CD8-positive, alpha-beta memory T cell (primary cell): ENCODE measurements at places on chromosomes 3 and 15. TPM values are rescaled to one million over a fixed set of nuclear protein-coding genes. Genes with fewer than 3 reads are reported as not detected.

DNA sequence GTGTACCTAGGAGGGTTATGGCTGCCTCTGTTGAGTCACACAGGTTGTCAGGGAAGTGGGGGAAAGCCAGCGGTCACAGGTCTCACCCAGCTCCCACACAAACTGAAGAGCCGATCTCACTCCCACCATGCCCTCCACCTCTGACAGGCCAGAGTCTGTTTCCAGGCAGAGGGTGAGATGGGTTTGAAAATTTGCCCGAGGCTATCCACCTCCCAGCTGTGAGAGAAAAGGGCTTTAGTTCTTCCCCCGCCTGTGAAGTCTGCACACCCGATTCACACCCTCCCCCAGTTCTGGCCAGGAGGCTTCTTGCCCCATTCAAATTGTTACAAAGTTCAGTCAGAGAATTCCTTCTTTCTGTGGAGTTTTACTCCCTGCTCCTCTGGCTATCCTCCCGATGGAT is 446.9 kb downstream of the EDEM1 start:
- no peak overlapping the region for H3K4me3 ChIP-seq
- H3K27me3 ChIP-seq = no peaks in the 10 kb centered on the region
- H3K4me1 ChIP-seq = no peaks in the 10 kb centered on the region
- DNase-seq = no peak
- H3K27ac ChIP-seq = no peak overlapping the region
- H3K36me3 ChIP-seq = no peaks in the 10 kb centered on the region

DNA sequence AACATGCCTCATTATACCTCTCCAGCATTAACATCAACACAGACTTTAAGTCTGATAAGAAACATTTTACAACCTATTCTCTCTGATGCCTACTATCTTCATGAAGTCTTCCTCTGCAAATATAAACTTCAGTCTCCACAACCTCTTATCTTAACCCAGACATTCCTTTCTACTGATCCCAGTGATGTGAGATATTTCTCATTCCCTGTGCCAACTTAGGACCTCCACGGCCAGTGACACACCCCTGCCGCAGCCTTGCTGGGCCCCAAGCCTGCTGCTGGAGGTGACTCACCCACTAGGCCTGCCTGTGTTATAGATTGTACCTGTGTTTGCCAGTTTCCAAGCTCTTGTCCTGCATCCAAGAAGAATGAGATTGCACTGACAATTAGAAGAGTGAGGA is 734.5 kb upstream of the CADM2 start:
- no peaks in the 10 kb centered on the region for H3K36me3 ChIP-seq
- H3K27ac ChIP-seq = no peak overlapping the region
- H3K27me3 ChIP-seq = no peaks in the 10 kb centered on the region
- no peak for DNase-seq

- peaks cover 29% of the 10 kb centered on the region for H3K27me3 ChIP-seq
- no peak for DNase-seq
- peaks cover 4% of the 10 kb centered on the region for H3K4me1 ChIP-seq
These were observed 133.2 kb downstream of the NUP210 start for GRCh38 chr3:13286873-13287272.

DNA sequence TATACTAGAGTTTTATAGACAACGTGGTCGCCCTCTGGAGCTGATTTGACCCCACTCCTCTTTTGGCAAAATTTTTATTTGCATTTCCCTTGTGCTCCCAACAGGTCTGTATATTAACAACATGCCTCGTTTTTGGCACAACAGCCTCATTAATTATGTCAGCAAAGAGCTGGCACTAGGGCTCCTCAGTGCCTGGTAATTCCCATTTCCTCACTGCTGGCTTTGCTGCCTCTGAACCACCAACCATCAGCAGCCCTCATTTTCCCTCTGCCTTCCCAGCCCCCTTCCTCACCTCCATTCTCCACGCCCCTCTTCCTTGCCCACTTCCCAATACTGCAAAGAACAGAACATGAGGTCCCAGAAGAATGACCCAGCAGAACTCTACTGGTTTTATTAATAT is 204.8 kb downstream of the ABHD5 start:
- peaks cover 8% of the 10 kb centered on the region for H3K27me3 ChIP-seq
- H3K36me3 ChIP-seq = no peaks in the 10 kb centered on the region
- H3K4me1 ChIP-seq = peaks cover 7% of the 10 kb centered on the region
- H3K27ac ChIP-seq = no peak overlapping the region

- peaks cover 57% of the 10 kb centered on the region for H3K36me3 ChIP-seq
- H3K4me3 ChIP-seq = no peak overlapping the region
- DNase-seq = no peak
- H3K4me1 ChIP-seq = no peaks in the 10 kb centered on the region
- no peak overlapping the region for H3K27ac ChIP-seq
These were observed 23.4 kb downstream of the VPS39 start for GRCh38 chr15:42184736-42185135.

GRCh38 chr3:146222204-146223046 is 28.5 kb downstream of the PLSCR4 start:
- no peaks in the 10 kb centered on the region for H3K36me3 ChIP-seq
- no peak overlapping the region for H3K27ac ChIP-seq
- H3K4me1 ChIP-seq = no peaks in the 10 kb centered on the region
- no peak for DNase-seq

The PAK6 gene
- 1.9 TPM for total RNA-seq

GRCh38 chr15:35885870-35886269 is 339.9 kb upstream of the DPH6 start:
- H3K27ac ChIP-seq = no peak overlapping the region
- H3K4me1 ChIP-seq = no peaks in the 10 kb centered on the region
- DNase-seq = no peak
- no peaks in the 10 kb centered on the region for H3K27me3 ChIP-seq

The OR5K2 gene
- total RNA-seq = not detected

GRCh38 chr3:28637742-28638141 is 289.1 kb upstream of the AZI2 start:
- H3K27ac ChIP-seq = no peak overlapping the region
- H3K27me3 ChIP-seq = no peaks in the 10 kb centered on the region
- no peak overlapping the region for H3K4me3 ChIP-seq
- H3K4me1 ChIP-seq = no peaks in the 10 kb centered on the region

DNA sequence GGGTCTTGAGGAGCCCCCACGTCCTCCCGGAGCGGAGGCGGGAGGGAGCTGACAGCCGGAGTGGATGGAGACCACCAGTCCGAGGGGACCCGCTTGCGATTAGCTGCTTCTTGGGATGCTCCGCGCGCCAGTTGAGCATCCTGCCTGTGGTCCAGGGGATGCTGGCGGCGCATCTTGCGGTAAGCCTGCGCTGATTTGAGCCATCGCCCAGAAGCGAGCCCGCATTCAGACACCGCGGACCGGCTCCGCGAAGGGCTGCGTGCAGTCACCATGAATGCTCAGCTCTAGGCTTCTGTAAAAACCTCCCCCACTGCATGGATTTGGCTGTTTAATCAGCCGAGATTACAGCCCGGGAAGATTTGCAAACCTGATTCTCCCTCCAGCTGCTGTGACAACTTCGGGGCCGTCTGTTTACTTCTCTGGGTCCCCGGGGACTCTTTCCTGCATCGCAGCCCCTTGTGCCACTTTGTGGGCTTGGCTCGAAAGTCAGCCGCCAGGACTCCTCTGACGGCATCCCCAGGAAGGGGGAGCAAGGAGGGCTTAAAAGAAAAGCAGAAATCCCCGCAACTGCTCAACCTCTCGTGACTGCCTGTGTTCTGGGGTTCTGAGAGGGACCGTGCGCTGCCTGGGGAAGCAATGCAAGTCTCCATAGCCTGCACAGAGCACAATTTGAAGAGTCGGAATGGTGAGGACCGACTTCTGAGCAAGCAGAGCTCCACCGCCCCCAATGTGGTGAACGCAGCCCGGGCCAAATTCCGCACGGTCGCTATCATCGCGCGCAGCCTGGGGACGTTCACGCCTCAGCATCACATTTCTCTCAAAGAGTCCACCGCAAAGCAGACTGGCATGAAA is 171.1 kb downstream of the KCNAB1 start:
- DNase-seq = peak; percentile 21
- H3K4me3 ChIP-seq = no peak overlapping the region
- no peak overlapping the region for H3K27ac ChIP-seq
- no peaks in the 10 kb centered on the region for H3K36me3 ChIP-seq

GRCh38 chr3:24139463-24140412 is 194.7 kb downstream of the NR1D2 start:
- H3K27me3 ChIP-seq = no peaks in the 10 kb centered on the region
- DNase-seq = no peak
- H3K27ac ChIP-seq = no peak overlapping the region
- no peak overlapping the region for H3K4me3 ChIP-seq

- H3K4me1 ChIP-seq = no peaks in the 10 kb centered on the region
- no peak overlapping the region for H3K27ac ChIP-seq
- H3K27me3 ChIP-seq = no peaks in the 10 kb centered on the region
These were observed 59.8 kb upstream of the ACKR4 start for GRCh38 chr3:132537297-132537696.

- no peaks in the 10 kb centered on the region for H3K4me1 ChIP-seq
- no peak overlapping the region for H3K4me3 ChIP-seq
- H3K27ac ChIP-seq = no peak overlapping the region
- H3K27me3 ChIP-seq = no peaks in the 10 kb centered on the region
These were observed 230.4 kb upstream of the CHRM5 start for GRCh38 chr15:33737687-33738601.

GRCh38 chr3:56291244-56291680 is 177.0 kb downstream of the ERC2 start:
- H3K4me3 ChIP-seq = no peak overlapping the region
- H3K27me3 ChIP-seq = no peaks in the 10 kb centered on the region
- no peaks in the 10 kb centered on the region for H3K4me1 ChIP-seq
- H3K27ac ChIP-seq = no peak overlapping the region

The MB21D2 gene
- 1.1 TPM for total RNA-seq

The ATRIP gene
- 22.8 TPM for total RNA-seq

GRCh38 chr15:99989095-99989494 is 255.9 kb upstream of the LYSMD4 start:
- DNase-seq = no peak
- H3K4me1 ChIP-seq = no peaks in the 10 kb centered on the region
- no peak overlapping the region for H3K4me3 ChIP-seq
- H3K36me3 ChIP-seq = no peaks in the 10 kb centered on the region

DNA sequence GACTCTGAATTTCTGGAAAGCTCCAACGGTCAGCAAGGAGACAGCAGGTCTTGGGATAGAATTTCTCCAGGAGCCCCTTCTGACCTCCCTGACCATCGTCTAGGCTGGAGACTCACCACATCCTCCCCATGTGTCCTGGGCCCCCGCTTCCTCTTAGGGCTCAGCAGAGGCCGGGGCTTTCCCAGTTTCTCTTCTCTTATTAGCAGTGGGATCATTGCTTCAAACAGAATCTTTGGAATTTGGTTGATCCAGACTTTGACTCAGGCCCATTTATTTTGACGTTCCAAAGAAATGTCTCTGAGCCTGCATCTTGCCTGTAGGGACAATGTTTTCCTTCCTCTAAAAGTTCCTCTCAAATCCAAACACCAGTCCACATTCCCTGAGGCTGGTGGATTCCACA is 38.4 kb upstream of the SLC6A6 start:
- no peak overlapping the region for H3K4me3 ChIP-seq
- H3K4me1 ChIP-seq = no peaks in the 10 kb centered on the region
- no peak for DNase-seq

GRCh38 chr3:159619341-159619885 is 369.2 kb upstream of the IL12A start:
- no peaks in the 10 kb centered on the region for H3K36me3 ChIP-seq
- no peaks in the 10 kb centered on the region for H3K27me3 ChIP-seq
- DNase-seq = no peak
- no peak overlapping the region for H3K27ac ChIP-seq
- no peaks in the 10 kb centered on the region for H3K4me1 ChIP-seq

GRCh38 chr3:56130036-56130435 is 338.2 kb downstream of the ERC2 start:
- no peak for DNase-seq
- H3K4me1 ChIP-seq = no peaks in the 10 kb centered on the region
- H3K27me3 ChIP-seq = no peaks in the 10 kb centered on the region
- H3K27ac ChIP-seq = no peak overlapping the region
- H3K36me3 ChIP-seq = no peaks in the 10 kb centered on the region

GRCh38 chr15:73956743-73957135 is 30.5 kb downstream of the LOXL1 start:
- H3K4me1 ChIP-seq = peaks cover 22% of the 10 kb centered on the region
- no peaks in the 10 kb centered on the region for H3K27me3 ChIP-seq
- no peak overlapping the region for H3K4me3 ChIP-seq
- H3K27ac ChIP-seq = no peak overlapping the region
- no peak for DNase-seq
- no peaks in the 10 kb centered on the region for H3K36me3 ChIP-seq

GRCh38 chr3:177057768-177058167 is 139.5 kb downstream of the TBL1XR1 start:
- no peak overlapping the region for H3K4me3 ChIP-seq
- H3K36me3 ChIP-seq = no peaks in the 10 kb centered on the region
- H3K27me3 ChIP-seq = no peaks in the 10 kb centered on the region

DNA sequence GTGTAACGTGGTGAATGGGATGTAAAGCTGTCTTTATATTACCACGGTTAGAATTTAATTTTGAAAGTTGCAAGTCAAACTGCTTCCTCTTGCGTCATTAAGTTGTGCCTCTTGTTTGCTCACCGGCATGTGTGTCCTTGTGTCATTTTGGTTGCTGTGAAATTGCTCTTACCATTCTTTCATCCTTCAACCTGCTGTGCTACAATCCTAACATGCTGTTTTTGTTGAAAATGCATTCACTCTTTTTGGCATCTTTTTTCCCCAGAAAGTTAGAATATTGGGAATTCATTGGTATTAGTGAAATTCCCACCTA is 164.7 kb downstream of the PGPEP1L start:
- H3K4me1 ChIP-seq = peaks cover 4% of the 10 kb centered on the region
- no peak overlapping the region for H3K4me3 ChIP-seq
- no peak for DNase-seq
- H3K27me3 ChIP-seq = no peaks in the 10 kb centered on the region

GRCh38 chr15:47971637-47972036 is 149.2 kb upstream of the SLC24A5 start:
- no peak overlapping the region for H3K27ac ChIP-seq
- no peak overlapping the region for H3K4me3 ChIP-seq
- no peak for DNase-seq

The C3orf70 gene
- total RNA-seq = not detected

- no peak for DNase-seq
- no peak overlapping the region for H3K4me3 ChIP-seq
- no peaks in the 10 kb centered on the region for H3K4me1 ChIP-seq
- H3K36me3 ChIP-seq = no peaks in the 10 kb centered on the region
- no peak overlapping the region for H3K27ac ChIP-seq
- H3K27me3 ChIP-seq = no peaks in the 10 kb centered on the region
These were observed 16.6 kb upstream of the PARP6 start for GRCh38 chr15:72288796-72289596.

- no peak overlapping the region for H3K27ac ChIP-seq
- H3K4me1 ChIP-seq = no peaks in the 10 kb centered on the region
- H3K27me3 ChIP-seq = no peaks in the 10 kb centered on the region
- H3K4me3 ChIP-seq = no peak overlapping the region
These were observed 104.0 kb upstream of the MYRIP start for GRCh38 chr3:39705351-39705900.

DNA sequence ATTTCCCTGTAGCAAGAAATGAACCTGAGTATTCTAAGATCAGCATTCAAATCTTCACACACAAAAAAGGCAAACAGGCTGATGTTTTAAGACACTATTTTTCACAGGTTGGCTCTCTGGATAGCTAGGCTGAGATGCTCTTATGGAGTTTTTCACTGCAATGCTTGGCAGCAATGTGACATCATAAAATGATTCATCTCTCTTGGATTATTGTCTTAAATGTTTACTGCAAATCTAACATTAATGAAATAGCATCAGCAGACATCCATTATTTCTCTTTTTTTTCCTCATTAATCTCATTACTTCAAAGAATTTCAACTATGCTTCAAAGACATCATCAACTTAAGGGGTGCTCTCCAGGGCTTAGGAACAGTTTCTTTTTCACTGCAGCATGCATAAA is 23.6 kb upstream of the SSUH2 start:
- no peak for DNase-seq
- H3K27ac ChIP-seq = no peak overlapping the region
- no peaks in the 10 kb centered on the region for H3K36me3 ChIP-seq
- H3K4me1 ChIP-seq = no peaks in the 10 kb centered on the region
- no peaks in the 10 kb centered on the region for H3K27me3 ChIP-seq
- no peak overlapping the region for H3K4me3 ChIP-seq
